PC-3 (cell line): ENCODE measurements at places on chromosomes 1 and 21.

DNA sequence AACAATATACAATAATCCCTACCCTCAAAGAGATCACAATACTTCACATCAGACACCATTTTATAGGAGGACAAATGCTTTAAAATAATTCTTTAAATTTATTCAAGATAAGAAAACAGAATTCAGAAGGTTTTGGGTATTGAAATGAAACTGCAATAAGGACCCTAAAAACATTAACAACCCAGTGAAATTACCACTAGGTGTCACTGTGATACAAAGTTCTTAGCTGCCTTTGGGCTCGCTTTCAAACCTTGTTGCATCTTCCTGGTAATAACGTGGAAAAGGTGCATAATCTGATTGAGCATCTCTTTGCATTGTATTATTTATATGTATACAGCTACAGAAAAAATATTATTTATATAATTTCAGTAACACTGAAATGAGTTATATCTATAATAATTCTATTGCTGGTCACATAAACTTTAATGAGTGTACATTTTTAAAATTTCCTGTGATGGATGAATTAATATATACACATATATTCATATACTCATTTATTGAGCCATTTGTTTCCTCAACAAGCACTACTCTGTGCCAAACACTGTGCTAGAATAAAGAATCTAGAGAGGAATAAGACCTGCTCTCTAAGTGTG, 185.2 kb downstream of the FAF1 start:
- DNase-seq, result peak; percentile 77

GRCh38 chr1:39142401-39143060, 62.0 kb upstream of the MACF1 start:
- peak; percentile 93 for DNase-seq

- peak; percentile 38 for DNase-seq
Observed at GRCh38 chr1:115890580-115890979, 49.7 kb upstream of the NHLH2 start.

- DNase-seq, result no peak
Observed at GRCh38 chr1:193283016-193283415, 96.6 kb upstream of the B3GALT2 start.

DNA sequence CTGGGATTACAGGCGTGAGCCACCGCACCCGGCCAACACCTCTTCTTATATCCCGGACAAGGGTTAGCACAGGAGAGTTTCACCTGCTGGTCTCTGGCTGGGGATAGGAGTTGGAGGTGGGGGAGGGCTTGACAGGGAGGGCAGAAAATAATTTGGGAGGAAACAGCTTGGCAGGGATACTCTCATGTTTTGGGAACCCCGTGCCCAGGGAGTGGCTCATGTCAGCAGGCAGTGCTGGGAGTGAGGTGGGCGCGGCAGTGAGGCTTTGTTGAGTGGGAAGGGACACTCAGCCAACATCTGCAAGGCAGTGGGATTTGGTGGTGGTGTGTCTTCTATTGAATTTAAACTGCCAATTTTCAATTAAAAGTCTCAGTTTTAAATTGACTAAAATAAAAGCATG, 1.1 kb upstream of the THEM5 start:
- no peak for DNase-seq

DNA sequence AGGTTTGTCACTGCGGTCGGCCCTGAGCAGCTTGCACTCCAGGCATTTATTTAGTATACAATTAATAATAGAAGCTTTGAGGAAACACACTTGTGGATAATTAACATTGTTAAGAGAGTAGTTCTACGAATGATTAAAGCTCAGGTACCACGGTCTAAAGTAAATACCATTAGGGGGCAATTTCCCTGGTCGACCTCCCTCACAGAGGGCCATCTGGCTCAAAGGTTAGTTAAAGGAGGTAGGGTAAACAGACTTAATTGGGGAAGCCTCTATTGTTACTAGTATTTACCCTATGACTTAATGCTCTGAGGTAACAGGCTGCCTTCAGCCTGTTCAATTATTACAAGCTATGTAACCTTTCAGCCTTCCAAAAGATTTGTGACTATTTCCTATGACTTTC, 122.3 kb upstream of the SLC44A3 start:
- no peak for DNase-seq
